Activated CD4-positive, CD25-positive, alpha-beta regulatory T cell treated with anti-CD3 and anti-CD28 coated beads, Interleukin-2, amount 50 U/mL, for 24 hours (primary cell): ENCODE measurements at places on chromosomes 4 and X.

DNA sequence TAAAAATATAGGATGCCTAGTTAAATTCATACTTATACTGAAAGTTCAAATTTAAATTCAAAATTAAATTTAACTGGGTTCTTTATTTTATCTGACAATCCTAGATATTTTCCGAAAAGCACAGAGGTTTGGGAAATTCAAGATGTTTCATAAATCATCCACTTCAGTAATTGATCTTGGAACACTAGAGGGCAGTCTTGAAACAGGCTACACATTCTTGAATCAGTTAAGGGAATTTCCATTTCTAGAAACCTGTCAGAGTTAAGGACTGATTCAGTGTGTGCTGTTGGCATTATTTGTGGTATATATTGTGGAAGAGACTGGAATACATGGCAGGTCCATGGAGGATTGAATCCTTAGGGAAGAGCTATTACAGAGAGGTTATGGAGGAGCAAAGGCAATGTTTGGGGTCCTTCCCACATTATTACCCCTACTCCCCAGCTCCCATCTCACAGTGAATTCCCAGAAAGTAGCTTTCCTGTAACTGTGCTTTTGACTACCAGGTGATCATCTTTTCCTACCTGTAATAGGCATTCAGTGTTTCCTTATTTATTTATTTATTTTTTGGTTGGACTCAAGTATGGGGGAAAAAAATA, 92.9 kb downstream of the EGF start:
- peak; percentile 60 for ATAC-seq

DNA sequence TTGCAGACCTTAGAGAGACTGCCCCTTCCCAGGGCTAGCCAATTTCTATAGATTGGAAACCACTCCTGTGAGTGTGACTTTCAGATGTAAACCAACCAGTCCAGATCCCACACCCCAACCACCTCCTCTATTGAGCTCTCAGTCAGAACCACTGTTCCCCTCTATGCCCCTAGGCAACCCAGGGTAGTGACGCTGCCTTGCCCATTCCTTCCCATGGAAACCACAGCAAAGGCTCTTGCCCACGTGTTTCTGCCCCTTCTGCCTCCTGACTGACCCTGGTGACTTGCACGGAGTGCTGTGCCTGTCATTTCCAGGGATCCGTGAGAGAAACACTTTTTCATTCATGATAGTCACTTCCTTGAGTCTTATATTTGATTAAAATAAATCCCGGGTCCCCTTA, 32.4 kb downstream of the CYTL1 start:
- ATAC-seq = no peak

DNA sequence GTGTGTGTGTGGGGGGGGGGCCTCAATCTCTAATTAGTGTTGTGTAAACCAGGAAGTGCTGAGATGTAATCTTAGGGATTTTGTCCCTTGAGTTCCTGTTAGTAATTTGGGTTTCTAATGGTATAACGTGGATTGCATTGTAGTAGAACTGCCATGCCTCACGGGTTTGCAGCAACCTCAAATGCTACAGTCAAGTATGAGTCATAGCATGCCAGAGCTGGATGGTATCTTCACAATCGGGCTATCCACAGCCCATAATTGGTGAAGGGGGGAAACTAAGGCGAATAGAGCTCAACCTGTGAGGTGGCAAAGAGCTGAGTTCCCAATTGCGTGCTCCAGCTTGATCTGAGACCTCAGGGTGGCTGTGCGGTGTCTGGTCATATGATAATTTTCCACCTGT, 2.2 kb upstream of the FMR1NB start:
- no peak for ATAC-seq

DNA sequence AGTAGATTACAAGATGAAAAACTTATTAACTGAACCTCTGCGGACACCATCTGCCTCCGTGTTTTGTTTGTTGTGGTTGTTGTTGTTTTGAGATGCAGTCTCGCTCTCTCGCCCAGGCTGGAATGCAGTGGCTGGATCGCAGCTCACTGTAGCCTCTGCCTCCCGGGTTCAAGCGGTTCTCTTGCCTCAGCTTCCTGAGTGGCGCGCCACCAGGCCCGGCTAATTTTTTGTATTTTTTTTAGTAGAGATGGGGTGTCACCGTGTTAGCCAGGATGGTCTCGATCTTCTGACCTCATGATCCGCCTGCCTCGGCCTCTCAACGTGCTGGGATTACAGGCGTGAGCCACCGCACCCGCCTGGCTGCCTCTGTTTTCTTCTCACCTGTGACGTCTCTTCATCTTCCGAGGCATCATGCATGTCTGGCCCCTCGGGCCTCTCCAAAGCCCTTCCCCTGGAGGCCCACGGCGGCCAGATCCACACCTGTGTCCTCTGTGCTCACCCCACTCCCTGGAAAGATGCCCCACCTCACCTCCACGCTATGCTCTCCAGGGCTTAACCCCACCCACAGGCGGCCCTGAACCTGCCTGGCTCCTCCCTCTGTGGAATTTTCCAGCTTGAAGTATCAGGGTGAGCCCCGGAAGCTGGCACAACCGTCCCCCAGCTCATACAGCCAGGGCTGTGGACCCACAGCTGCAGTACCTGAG, 77.0 kb upstream of the MXD4 start:
- ATAC-seq = no peak

GRCh38 chrX:109389917-109390316, 92.0 kb downstream of the GUCY2F start:
- no peak for ATAC-seq

DNA sequence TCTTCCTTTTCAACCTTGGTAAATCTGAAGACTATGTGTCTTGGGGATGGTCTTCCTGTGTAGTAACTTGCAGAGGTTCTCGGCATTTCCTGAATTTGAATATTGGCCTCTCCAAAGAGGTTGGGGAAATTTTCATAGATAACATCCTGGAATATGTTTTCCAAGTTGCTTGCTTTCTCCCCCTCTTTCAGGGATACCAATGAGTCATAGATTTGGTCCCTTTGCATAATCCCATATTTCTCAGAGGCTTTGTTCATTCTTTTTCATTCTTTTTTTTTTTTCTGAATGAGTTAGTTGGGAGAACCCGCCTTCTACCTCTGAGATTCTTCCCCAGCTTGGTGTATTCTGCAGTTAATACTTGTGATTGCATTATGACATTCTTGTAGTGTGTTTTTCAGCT, 549.2 kb upstream of the AMOT start:
- ATAC-seq = no peak

- ATAC-seq = peak; percentile 55
These were observed 82.9 kb upstream of the TAB3 start for GRCh38 chrX:30971774-30972603.

DNA sequence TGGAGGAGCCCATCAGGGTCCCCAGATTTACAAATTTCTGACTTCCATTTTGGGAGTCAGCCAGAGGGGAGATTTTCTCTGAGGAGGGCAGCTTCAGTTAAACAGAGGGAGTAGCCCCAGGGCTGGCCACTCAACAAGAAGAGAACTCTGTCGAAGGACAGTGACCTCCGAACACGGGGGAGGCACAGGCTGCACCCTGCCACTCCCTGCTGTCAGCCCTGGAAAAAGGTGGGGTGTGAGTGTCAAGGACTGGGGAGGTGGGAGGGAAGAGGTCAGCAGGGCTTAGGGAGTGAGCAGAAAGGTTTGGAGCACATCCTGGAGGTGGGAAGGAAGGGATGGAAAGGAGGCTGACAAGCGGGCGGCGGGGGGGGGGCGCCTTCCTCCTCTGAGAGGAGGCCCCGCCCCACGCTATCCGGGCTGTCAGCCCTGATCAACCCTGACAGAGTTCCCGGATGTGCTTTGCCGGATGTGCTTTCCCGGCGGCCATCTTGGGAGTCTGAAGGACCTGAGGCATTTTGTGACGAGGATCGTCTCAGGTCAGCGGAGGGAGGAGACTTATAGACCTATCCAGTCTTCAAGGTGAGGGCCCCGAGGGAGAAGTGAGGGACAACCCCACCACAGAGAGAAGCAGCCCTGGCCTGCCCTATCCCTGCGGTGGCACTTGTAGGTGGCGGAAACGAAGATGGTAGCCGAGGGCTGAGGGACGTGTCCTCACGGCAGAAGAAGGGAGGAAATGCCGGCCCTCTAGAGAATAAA, at the start of gene MAGEC1:
TSS of gene MAGEC1 (plus strand) at position 495 of the 756 bp plus-strand sequence. CDS start 1,179 bp downstream, outside the sequence.
- no peak for ATAC-seq

DNA sequence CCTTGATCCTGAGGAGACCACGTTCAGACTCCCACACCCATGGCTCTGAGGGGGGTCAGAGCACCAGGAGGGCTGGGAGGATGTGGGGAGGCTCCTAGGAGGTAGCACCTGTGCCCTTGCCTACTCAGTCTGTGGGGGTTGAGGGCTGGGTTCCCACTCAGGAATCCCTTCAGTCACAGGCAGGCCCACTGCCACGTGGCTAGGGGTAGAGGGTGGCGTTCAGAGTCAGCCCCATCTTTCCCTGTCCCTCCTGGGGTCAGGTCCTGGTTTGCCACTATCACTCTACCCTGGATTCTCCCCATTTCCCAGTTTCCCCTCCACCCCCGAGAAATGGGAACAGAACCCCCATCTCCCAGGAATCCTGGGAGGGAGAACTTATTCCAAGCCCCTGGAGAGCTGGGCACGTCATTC, 111.3 kb downstream of the PSAPL1 start:
- no peak for ATAC-seq

GRCh38 chr4:171929477-171929876, 116.3 kb downstream of the GALNTL6 start:
- ATAC-seq = no peak

DNA sequence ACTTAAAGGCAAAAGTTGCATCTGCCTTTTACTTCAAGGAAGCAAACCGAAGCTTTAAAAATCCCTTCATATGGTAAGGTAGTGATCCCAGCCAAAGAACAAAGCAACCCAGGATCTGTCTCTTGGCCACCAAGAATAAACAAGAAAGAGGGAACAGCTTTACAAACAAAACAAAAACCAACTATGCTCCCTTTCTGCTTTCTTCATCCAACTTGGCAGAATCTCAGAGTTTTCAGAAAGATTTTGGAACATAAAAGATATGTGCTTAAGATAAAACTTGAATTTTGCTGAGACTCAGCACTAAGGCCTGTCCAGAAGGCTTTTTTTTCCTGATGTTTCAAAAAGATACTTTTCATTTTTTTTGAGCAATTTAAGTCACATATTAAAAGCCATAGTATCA, 94.0 kb downstream of the COL4A6 start:
- no peak for ATAC-seq

DNA sequence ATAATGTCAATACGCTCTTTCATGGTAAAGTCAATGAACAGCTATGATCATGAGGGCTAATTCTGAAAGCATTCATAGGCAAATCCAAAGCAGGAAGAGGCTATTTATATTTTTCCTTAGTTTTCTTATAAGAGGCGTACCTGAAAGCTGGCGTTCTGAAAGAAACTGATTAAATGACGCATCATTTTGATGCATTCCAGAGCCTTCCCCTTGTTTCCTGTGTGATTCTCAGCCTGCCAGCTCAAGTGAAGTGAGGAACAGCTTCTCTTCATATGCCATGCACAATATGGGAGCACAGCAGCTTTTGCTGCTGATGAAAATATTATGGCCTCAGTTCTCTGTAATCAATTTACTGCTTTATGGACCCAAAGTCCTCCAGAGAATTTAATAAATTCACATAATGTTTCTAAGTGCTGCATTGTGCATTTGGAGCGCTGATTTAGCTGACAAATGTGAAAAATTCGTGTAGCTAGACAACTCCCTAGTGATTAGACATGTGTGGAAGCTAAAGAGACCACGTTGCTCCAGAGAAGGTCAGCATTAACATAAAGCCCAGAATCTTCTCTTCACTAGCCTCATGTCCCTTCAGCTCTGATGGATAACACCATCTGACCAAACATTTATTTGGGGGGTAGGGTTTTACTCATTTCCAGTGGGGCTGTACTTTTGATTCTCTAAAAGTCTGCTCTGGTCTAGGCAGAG, 110.8 kb downstream of the GPAT3 start:
- no peak for ATAC-seq

DNA sequence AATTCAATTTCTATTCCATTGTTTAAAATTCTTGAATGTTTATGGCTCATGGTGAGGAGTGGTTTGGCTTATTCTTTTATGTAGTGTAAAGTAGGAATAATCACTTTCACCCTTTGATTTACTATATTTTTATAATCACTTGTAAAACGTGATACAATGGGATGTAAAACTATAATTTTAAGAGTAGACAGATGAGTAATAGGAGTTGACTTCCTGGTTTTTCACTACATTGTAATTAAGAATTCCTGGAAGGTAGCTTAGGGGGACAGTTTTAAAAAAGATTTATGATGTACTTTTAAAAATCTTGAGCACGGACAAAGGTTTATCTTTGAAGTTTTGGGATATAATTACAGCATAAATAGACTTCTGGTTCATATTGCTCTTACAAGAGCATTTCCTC, 65.3 kb downstream of the PDGFC start:
- no peak for ATAC-seq

DNA sequence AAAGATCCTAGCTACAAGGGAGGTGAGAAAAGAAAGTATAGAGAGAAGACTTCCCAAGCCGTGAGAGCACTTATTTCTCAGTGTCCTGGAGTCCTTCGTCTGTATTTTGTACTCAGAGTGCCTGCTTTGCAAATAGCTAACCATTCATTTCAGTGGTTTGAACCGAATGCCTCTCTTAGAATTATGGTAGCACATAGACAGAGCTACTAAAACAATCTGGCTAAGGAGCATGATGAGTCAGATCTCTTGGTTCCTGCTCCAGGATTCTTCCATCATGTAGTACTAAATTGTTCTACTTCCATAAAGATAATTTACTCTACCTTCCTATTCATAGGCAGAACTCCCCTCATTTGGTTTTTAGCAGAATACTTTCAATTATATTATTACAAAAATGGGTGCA, 946.6 kb downstream of the STIM2 start:
- no peak for ATAC-seq

DNA sequence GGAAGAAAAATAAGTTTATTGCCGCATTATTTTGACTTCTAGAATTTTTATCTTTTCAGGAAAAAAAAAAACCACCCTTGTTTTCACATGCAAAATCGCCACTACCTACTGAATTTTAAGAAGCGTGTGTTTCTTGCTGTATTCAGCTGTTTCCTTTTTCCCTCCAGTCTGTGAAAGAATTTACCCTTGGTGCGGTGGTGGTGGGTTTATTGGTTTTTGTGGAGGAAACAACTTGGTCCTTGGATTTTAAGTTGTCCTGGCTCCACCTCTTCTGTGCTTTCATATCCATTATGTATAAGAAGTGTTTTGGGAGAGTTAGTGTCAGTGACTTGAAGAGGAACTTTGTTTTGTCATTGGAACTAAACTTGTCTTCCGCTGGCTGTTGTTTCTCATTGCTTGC, 8.1 kb downstream of the RAPGEF2 start:
- no peak for ATAC-seq

- no peak for ATAC-seq
These were observed 648.8 kb downstream of the IQCM start for GRCh38 chr4:149166876-149167275.

DNA sequence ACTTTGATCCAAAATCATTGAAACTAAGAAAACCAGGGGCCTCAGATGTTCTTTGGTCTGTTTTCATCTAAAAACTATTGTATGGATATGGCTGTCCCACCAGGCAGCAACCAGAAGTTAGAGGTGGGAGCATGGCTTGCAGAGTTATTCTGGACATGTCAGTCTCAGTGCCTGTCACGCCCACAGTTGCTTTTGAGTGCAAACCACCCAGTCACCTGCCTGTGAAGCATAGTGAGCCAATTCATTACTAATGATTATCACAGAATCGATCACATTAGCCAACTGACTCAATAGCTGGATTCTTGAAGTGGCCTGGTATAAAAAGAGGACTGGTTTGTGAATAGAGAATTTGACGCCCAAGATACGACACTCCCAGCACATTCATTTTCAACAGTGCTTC, 104.2 kb upstream of the SORBS2 start:
- ATAC-seq = no peak

GRCh38 chr4:161320377-161320776, 843.4 kb downstream of the FSTL5 start:
- ATAC-seq = no peak

GRCh38 chr4:176967586-176967985, 174.9 kb upstream of the VEGFC start:
- no peak for ATAC-seq
